HCT116 (cell line): ENCODE measurements at places on chromosomes 3 and 15.
A peak's percentile ranks its signal among the peaks of the same experiment; 100 is the strongest.

DNA sequence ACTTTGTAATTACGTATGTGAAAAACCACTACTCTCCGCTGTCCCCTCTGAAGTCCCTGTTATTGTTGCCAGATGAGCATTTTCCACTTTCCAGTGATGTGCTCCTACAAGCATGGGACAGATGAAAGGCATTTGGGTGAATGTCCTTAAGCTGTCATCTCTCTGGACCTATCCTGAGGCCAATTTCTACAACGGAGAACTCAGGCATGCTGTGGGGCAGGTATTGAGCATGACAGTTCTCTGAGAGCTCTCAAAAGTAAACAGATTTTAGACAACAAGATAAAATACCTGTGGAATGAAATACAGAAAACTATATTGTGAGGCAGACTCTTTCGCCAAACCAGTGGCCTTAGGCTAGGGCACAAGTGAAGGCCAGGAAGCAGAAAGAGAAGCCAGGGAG lies 656.5 kb upstream of the NR2F2 start:
- no peak overlapping the region for H3K27ac ChIP-seq
- no peaks in the 10 kb centered on the region for H3K36me3 ChIP-seq
- H3K4me3 ChIP-seq = no peak overlapping the region
- no peak for DNase-seq

DNA sequence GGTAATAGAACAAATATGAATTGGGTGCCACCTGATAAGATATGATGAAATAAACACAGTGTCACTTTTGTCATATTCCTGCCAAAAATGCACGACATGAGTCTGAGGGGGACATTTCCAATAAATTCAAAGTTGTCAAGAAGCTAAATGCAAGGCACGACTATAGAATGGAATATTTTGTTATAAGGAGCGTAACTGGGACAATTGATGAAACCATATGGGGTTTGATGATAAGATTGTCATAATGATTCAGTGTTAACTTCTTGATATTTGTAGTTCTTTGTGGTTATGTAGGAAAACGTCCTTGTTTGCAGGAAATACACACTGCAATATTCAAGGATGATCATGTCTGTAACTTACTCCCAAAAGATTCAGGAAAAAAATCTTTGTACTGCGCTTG lies 163.3 kb downstream of the MEX3B start:
- H3K27me3 ChIP-seq = 0 out of 2 replicates have a peak, but pooled peaks cover 7% of the 10 kb centered on the region
- H3K4me1 ChIP-seq = no peaks in the 10 kb centered on the region
- H3K27ac ChIP-seq = no peak overlapping the region

- DNase-seq = no peak
- no peak overlapping the region for H3K27ac ChIP-seq
- no peaks in the 10 kb centered on the region for H3K27me3 ChIP-seq
- peaks cover 51% of the 10 kb centered on the region for H3K4me1 ChIP-seq
- H3K36me3 ChIP-seq = no peaks in the 10 kb centered on the region
These were observed 11.4 kb downstream of the TM4SF1 start for GRCh38 chr3:149366031-149366430.

DNA sequence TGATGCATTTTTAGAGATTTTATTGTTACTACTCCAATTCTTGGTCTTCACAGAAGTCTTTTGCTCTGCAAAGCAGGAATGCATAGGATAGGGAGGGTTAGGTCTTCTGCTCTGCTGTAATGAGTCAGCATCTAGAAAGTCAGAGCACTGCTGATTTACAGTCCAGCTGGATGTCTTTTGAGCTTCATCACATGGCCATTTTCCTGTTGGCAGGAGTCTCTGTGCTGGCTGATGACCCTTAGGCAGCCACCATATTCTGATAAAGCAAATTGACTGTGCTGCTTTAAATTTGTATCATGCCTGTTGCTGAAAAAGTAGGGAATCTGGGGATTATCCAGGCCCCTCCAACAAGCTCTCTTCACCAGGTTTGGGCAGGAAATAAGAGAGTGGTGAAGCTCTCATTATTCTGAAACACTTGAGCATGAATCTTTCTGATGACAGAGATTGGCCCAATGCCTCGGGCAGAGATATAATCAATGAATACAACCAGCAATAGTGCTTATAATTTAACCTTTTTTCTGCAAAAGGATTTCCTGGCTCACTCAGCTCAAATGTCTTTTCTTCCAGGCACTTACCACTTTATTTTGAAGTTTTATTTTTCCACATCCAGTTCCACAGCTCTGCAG lies 9.7 kb upstream of the CRBN start:
- no peak for DNase-seq
- no peaks in the 10 kb centered on the region for H3K36me3 ChIP-seq
- H3K4me1 ChIP-seq = no peaks in the 10 kb centered on the region
- no peak overlapping the region for H3K4me3 ChIP-seq

DNA sequence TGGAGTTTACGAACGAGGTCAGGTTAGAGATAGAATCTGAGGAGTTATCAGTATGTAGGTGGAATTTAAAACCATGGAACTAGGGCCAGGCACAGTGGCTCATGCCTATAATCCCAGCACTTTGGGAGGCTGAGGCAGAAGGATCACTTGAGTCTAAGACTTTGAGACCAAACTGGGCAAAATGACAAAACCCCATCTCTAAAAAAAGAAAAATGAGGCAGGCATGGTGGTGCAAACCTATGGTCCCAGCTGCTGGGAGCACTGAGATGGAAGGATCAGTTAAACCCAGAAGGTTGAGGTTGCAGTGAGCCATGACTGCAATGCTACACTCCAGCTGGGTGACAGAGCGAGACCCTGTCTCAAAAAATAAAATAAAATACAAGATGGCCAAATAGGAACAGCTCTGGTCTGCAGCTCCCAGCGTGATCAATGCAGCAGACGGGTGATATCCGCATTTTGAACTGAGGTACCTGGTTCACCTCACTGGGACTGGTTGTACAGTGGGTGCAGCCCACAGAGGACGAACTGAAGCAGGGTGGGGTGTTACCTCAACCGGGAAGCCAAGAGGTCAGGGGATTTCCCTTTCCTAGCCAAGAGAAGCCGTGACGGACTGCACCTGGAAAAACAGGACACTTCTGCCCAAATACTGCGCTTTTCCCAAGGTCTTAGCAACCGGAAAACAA lies 33.3 kb downstream of the ZMAT3 start:
- H3K4me1 ChIP-seq = peaks cover 9% of the 10 kb centered on the region
- no peak for DNase-seq
- H3K27ac ChIP-seq = no peak overlapping the region
- no peak overlapping the region for H3K4me3 ChIP-seq
- H3K27me3 ChIP-seq = no peaks in the 10 kb centered on the region

DNA sequence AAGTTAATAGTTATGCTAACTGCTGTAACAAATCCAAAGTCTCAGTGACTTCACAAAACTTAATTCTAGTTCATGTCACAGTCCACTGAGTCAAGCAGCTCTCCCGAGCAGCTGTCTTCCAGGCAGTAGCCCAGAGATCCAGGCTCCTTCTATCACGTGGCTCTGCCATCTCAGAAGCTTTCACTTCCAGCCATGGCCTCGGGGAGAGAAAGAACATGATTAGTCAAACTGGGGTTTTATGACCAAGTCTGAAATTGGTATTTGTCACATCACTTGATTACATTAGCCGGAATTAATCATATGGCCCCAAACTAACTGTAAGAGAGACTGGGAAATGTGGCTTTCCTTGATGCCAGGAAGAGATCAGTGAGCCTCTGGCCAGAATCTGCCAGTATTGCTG lies 70.2 kb upstream of the DGKG start:
- H3K27ac ChIP-seq = no peak overlapping the region
- no peak for DNase-seq
- no peak overlapping the region for H3K4me3 ChIP-seq
- H3K27me3 ChIP-seq = no peaks in the 10 kb centered on the region

GRCh38 chr3:159114582-159114981 lies 312.7 kb downstream of the MFSD1 start:
- no peaks in the 10 kb centered on the region for H3K27me3 ChIP-seq
- H3K27ac ChIP-seq = no peak overlapping the region
- no peaks in the 10 kb centered on the region for H3K4me1 ChIP-seq
- no peak overlapping the region for H3K4me3 ChIP-seq
- no peak for DNase-seq
- no peaks in the 10 kb centered on the region for H3K36me3 ChIP-seq

DNA sequence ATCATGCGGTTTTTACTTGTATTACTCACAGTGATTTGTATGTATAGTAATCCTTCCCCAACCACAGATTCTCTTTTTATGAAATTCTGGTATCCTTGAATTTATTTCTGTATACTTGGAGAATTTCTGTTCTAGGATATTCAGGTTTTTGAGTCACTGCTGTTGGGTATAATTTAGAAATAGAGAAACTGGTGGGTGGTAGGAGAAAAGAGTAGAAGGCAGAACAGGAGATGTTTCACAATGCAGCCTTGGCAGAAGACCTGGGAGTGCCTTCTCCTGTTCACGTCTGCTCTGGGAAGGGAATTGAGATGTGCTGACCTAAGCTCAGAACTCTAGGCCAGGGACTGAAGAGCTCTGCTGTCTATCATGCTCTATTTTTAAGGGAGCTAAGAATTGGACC lies 193.6 kb downstream of the EPHB1 start:
- no peaks in the 10 kb centered on the region for H3K4me1 ChIP-seq
- peaks cover 20% of the 10 kb centered on the region; the same call in 1 of the 2 replicates for H3K27me3 ChIP-seq
- no peaks in the 10 kb centered on the region for H3K36me3 ChIP-seq
- no peak overlapping the region for H3K4me3 ChIP-seq
- no peak overlapping the region for H3K27ac ChIP-seq

GRCh38 chr3:181623924-181624694 lies 87.6 kb upstream of the SOX2 start:
- DNase-seq = peak; percentile 2
- H3K36me3 ChIP-seq = no peaks in the 10 kb centered on the region
- no peak overlapping the region for H3K27ac ChIP-seq
- peaks cover 8% of the 10 kb centered on the region for H3K4me1 ChIP-seq

DNA sequence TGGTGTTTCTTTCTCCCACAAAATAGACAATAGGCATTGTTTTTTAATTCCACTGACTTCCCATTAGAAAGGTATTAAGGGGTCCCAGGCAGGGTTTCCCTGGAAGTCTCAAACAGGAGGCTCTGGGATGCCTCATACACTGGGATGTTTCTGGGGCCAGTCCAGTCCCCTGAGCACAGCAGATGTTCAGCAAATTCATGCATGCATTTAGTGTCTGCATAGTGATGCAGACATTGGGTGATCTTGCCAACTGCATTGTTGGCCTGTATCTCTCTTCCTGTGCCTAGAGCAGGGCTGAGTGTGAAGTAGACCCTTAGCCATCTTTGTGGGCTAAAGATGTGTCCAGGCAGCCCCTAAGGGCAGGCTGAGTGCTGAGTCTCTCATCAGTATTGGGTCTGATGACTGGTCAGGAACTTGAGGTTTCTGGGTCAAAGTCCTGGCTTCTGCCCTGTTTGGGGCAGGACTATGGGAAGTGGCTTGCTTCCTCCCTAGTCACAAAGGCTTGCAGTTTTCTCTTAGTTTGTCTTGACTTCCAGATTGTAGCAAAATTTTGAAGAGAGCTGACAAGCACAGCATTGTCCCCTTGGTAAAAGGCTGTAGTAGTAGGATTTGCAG lies 56.5 kb downstream of the BSN start:
- no peaks in the 10 kb centered on the region for H3K4me1 ChIP-seq
- H3K4me3 ChIP-seq = no peak overlapping the region
- no peak overlapping the region for H3K27ac ChIP-seq
- DNase-seq = no peak
- no peaks in the 10 kb centered on the region for H3K36me3 ChIP-seq
- no peaks in the 10 kb centered on the region for H3K27me3 ChIP-seq

DNA sequence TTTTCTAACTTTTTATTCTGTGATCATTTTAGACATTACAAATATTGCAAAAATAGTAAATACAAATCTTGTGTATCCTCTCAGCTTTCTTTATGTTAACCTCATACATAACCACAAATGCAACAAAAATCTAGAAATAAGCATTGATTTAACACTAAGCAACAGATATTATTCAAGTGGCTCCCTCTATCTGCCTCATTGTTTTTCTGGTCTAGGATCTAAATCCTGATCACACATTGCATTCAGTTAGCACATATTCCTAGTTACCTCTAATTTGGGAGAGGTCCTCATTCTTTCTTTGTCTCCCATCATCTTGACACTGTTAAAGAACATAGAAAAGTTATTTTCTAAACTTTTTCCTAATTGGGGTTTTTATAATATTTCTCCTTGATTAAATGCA lies 1126.0 kb downstream of the ROBO2 start:
- no peaks in the 10 kb centered on the region for H3K36me3 ChIP-seq
- no peaks in the 10 kb centered on the region for H3K4me1 ChIP-seq
- no peak overlapping the region for H3K27ac ChIP-seq
- no peaks in the 10 kb centered on the region for H3K27me3 ChIP-seq

GRCh38 chr15:84810073-84810840 lies 6.9 kb upstream of the ALPK3 start:
- H3K4me3 ChIP-seq = no peak overlapping the region
- H3K27me3 ChIP-seq = no peaks in the 10 kb centered on the region
- no peak for DNase-seq
- no peak overlapping the region for H3K27ac ChIP-seq
- H3K36me3 ChIP-seq = peaks cover 3% of the 10 kb centered on the region; the same call in 1 of the 2 replicates
- no peaks in the 10 kb centered on the region for H3K4me1 ChIP-seq

- no peak overlapping the region for H3K27ac ChIP-seq
- no peak overlapping the region for H3K4me3 ChIP-seq
- DNase-seq = no peak
- H3K27me3 ChIP-seq = no peaks in the 10 kb centered on the region
These were observed 181.7 kb upstream of the CADPS start for GRCh38 chr3:63056932-63057331.

- no peaks in the 10 kb centered on the region for H3K36me3 ChIP-seq
- peaks cover 10% of the 10 kb centered on the region for H3K4me1 ChIP-seq
- H3K27ac ChIP-seq = no peak within 1 kb of the TSS
- H3K27me3 ChIP-seq = no peaks in the 10 kb centered on the region
These were observed at the start of gene CCR9 for GRCh38 chr3:45885979-45886705. Gene CCR9, plus strand, starts transcription at chr3:45886543. Its CDS starts 8,391 bp downstream, at chr3:45894934.

- peaks cover 3% of the 10 kb centered on the region; the same call in 1 of the 2 replicates for H3K4me1 ChIP-seq
- H3K27ac ChIP-seq = no peak overlapping the region
These were observed 59.4 kb downstream of the PEX5L start for GRCh38 chr3:179977356-179977755.

DNA sequence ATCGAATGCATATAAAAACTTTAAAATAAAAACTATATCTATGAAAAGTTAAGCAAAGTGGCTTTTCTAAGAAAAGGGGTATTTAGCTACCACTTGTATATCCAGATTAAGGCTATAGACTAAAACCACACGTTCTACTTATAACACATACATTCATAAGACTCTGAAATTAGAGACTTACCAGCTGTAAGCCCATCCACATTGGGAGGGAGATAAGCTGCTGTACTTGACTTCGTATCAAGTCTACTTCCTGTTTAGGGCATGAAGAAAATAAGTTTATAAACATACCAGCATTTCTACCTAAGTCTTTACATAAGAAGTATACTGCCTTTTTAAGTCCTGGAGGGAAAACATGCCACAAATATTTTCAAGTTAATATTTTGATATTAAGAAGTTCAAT lies 27.7 kb downstream of the AQR start:
- no peaks in the 10 kb centered on the region for H3K4me1 ChIP-seq
- no peak overlapping the region for H3K4me3 ChIP-seq
- no peaks in the 10 kb centered on the region for H3K27me3 ChIP-seq
- DNase-seq = no peak

DNA sequence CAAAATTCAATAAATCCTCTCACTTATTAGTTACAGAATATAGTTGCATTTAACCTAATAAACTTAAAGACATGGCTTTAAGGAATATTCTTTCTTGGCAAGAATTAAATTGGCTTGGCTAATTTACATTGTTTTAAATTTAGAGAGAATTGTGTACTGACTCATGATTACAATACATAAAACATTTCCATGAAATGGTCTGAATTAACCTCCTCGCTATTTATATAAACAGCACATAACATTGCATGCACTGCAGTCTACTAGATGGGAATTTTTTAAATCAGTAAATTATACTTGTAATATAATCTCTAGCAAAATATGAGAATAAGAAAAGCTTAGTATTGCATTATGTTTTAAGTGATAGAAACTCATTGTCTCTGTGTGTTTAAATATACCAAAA lies 268.9 kb downstream of the SHOX2 start:
- H3K4me1 ChIP-seq = no peaks in the 10 kb centered on the region
- DNase-seq = no peak
- no peak overlapping the region for H3K27ac ChIP-seq
- H3K27me3 ChIP-seq = no peaks in the 10 kb centered on the region
- H3K36me3 ChIP-seq = no peaks in the 10 kb centered on the region
